ENCODE measurements at places on chromosomes 11 and 22.

DNA sequence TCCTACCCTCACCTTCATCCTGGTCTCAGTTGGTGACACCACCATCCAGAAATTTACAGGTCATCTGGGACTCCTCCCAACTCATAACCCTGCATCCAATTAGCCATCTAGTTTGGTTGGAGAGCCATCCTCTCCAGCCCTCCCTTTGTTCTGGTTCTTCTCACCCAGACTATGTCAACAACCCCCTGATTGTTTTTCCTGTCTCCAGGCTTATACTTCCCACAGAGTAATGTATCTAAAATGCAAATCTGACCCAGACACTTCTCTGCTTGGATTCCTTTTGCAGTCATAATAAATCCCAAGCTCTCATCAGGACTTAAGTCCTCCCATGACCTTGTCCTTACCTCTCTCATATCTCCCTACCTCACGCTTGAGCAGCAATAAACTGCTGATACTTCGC lies 3.0 kb downstream of the TTC12 start:
- DNase-seq: no peak

GRCh38 chr11:126892756-126893155 lies 107.8 kb downstream of the KIRREL3 start:
- no peak for DNase-seq

GRCh38 chr22:38490475-38490874 lies 15.6 kb downstream of the DDX17 start:
- no peak for DNase-seq

DNA sequence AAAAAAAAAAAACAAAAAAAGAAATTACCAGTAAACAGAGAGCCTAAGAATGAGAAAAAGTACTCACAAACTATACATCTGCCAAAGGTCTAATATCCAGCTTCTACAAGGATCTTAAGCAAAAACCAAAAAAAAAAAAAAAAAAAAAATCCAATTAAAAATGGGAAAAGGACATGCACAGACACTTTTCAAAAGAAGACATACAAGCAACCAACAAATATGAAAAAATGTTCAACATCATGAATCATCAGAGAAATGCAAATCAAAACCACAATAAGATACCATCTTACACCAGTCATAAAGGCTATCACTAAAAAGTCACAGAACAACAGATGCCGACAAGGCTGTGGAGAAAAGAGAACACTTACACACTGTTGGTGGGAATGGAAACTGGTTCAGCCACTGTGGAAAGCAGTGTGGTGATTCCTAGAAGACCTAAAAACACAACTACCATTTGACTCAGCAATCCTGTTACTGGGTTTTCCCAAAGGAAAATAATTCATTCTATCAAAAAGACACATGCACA lies 18.3 kb downstream of the MS4A6A start:
- no peak for DNase-seq

GRCh38 chr22:22166941-22167713 lies 77.5 kb upstream of the VPREB1 start:
- DNase-seq: no peak

DNA sequence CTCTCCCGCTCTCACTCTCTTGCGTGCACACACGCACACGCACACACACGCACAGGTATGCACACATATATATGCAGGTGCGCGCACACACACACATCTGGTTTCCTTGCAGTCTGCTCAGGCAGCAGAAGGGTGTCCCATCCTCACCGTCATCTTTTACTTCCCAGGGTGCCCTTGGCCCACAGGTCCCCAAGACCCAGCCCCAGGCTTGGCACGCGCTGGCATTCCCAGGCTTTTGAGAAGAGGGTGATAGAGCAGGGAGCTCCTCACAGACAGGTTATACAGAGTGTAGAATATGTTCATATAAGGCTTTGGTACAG lies 52.0 kb upstream of the SPATA19 start:
- DNase-seq: no peak

DNA sequence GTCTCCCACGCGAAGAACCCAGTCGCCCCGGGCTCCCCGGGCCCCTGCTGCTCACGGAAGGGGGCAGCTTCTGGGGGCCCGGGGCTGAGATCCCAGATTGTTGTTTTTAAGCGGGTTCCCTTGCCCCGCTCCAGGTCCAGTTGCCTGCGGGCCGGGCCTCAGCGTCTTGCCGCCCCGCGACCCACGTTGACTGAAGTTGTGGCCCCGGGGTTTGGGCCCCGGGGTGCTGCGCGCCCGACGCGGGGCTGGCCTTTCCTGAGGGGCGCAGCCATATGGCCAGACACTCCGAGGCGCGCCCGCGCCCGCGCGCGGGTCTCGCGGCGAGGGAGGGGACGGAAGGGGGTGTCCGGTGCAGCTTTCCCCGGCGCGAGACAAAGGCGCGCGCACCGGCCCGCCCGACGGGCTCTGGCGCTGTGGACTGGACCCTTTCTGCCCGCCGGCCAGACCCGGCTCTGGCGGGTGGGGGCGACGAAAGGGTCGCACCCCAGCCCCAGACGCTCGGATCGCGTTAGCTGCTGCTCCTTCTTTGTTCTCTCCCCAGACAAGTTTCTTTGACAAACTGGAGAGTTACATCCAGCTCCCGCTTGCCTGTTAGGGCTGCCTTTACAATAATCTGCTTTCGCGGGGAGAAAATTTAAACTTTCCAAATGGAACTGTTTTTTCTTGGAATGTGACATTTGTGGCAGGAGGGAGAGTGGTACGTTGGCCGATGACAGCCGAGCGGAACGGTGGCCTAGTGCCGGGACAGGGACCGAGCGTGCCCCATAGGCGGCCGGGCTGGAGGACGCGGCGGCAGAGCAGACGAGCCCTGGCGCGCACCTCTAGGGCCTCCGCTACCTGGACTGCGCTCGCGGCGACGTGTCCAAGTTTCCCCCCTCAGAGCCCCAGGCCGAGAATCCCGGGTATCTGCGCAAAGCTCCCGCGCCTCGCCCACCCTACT lies 716 bp downstream of the AMOTL1 start:
- no peak for DNase-seq

GRCh38 chr11:55624531-55624930 lies 10.4 kb upstream of the OR4P4 start:
- no peak for DNase-seq
